SJCRH30 (cell line): ENCODE measurements at places on chromosomes 5 and 9.
A peak's percentile ranks its signal among the peaks of the same experiment; 100 is the strongest.

GRCh38 chr5:16529306-16529705 lies 63.7 kb upstream of the ZNF622 start:
- no peak for DNase-seq

DNA sequence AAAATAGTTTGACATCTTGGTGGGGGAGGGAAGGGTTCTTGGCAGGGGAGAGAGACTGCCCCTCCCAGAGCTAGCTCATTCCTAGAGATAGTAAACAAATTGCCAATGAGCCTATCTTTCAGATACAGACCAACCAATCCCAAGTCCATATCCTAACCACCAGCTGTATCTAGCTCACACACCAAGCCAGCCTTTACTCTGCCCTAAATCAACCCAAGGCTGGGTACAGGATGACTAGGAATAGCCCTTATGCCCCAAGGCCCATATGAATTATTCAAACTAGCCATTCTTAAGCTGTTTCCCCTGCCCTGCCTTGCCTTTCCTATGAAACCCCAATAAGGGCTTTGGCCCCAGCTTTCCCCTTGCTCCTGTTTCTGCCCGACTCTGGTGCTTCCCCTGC lies 281.3 kb upstream of the PANK3 start:
- no peak for DNase-seq

DNA sequence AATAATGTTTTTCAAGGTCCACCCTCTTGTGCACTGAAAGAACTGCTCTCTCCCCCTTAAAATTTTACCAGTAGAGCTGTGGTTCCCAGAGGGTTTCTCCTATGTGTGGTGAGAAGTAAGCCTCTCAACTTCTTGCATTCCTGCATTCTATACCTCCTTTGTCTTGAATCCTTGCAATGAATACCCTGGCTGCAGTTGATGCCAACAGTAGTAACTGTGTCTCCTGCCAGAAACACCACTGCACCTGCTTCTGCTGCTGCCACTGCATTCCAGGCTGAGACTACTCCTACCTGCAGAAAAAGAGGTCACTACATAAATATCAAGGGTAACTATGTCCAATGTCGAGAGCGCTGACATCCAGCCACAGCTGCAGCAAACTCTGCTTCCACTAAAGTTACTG lies 203.7 kb downstream of the TMEM167A start:
- DNase-seq: no peak

GRCh38 chr5:136666970-136667620 lies 301.8 kb upstream of the TRPC7 start:
- no peak for DNase-seq

DNA sequence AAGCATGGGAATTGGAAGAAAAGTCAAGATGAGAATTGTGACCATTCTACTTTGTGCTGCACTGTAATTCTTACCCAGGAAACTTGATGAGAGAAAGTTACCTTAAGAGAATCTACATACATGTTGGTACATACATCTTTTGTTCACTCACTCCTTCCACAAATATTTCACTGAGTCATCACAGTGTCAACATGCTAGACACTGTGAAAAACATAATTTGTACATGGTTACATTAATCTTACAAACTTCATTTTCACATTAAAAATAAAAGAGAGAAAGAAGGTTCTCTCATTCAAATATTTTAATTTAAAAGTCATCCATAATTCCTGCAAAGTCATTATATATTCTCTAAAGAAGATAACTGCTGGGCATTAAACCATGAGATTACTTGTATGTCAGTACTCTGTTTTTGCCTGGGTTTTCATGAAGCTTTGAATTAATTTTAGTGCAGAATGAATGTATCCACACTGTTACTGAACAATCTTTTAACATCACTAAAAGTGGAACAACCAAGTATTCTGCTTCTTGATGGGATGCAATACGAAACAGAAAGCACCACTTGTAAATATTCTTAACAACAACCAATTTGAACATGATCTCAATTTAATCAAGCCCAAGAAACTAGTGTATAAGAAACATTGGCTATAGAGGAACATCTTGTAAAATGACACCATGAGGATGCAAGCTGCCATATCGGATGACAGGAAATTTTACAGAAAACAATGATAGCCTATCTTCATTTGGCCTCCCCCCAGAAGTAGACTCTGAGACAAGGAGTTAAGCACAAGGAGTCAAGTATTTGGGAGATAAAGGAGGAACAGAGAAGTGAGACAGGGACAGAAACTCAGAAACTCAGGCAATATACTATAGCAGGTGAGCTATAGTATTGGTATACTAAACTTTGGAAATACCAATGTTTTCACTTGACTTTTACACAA lies 28.4 kb downstream of the ERP44 start:
- peak; percentile 33 for DNase-seq

DNA sequence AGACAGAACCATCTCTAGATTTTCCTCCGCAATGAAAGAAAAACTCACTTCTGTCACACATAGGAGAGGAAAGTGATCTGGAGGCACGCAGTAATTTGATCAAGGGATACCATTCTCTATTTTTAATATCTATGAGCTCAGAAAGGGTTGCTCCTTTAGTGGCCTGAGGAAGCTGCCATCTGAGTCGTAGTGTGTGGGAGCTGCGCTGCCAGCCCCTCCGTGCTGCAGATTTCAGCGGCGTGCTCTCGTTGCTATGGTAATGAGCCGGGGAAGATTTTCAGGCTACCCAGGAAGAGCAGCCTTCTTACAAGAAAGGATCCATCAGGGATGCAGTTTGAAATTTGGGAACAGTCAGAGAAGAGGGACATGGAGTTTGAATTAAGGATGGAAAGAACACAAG lies 17.1 kb upstream of the GOLM1 start:
- DNase-seq: no peak

DNA sequence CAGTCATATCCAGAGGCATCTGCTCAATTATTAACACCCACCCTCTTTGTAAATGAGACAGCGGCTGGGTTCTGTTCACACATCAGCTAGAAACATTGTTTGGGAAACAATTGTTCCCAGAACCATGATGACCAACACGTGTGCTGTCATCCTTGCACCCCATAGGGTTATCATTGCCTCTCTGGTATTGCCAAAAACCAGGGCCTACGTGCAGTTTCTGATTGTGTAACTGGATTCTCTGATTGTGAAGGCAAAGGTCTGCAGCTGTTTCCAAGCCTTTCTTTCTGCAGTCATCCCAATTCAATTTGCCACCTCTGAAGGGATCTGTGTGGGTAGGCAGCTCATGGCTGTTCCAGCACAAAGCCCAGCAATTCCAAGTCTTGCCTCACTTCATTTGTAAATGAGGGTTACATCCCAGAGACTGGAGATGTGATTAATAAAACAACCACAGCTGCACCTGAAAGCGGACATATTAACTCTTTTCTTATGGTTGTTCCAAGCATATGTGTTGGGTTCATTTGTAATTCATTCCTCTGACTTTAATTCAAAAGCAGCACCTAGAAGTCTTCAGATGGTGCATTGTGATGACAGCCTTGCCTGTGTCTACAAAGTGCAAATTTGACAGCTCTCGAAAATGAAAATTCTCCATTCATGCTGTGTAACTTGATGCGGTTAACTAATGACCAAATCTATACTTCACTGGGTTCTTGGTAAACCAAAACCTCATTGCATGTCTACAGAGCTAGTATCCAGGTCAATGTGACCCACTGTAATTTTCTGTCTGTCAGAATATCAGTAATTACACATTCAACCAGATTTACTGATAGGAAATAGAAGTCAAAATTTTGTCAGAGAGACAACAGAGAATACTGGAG lies 66.6 kb downstream of the YIPF5 start:
- DNase-seq: no peak

GRCh38 chr5:170319301-170319700 lies 21.7 kb upstream of the LCP2 start:
- no peak for DNase-seq

- DNase-seq: no peak
Observed at GRCh38 chr9:108041551-108041950, 552.0 kb upstream of the KLF4 start.

DNA sequence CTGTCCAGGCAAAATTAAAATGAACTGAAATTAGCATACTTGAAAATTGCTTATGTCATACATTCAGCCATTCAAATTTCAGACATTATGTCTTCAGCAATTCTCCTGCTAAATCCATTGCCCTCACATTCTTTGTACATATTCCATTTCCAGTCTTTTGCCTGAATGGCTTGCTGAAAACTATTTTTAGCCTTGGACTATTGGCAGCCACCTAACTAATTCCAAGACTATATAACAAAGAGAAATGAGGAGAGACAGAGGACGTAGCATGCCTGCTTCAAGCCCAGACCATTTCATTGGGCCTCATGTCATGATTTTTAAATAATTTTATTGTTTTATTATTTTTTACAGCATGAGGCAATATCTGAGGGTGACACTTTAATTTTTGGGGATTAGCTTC lies 100.3 kb downstream of the MRPS30 start:
- DNase-seq: no peak

DNA sequence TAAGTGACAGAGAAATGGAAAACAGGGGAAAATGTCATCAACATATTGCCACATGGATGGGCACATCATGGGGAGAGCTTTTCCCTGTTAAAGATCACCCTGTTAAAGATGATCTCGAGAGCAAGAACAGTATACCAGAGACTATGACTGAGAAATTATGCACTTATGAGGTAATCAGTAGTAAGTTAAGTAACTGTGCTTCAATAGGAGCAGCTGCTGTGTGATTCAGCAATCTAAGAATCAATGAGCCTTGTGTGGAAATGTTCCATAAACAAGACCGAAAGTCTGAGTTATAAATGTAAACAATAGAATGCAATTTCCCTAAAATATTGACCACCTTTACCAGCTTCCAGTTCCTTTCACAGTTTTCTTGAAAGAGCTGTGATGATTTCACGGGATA lies 582.3 kb downstream of the CAAP1 start:
- no peak for DNase-seq

GRCh38 chr5:8522646-8523045 lies 653.7 kb downstream of the MTRR start:
- DNase-seq: no peak

DNA sequence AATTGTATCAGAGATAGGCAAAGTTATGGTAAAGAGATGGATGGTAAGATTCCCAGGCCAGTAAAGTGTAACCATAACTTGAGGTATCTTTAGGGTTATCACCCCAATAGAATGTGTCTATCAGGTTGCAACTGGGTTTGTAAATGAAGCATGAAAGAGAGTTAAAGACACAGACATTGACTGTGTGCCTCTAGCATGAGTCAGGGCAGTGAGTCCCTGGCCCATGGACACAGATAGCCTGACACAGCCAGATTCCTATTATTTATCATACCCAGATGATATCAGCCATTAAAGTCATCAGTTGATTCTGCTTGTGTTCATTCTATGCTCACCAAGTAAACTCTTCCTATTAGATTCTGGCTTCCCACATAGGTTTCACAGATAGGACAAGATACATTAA lies 33.5 kb upstream of the SNAPC3 start:
- no peak for DNase-seq

GRCh38 chr9:33139421-33140228 lies 27.5 kb downstream of the B4GALT1 start:
- DNase-seq: no peak

DNA sequence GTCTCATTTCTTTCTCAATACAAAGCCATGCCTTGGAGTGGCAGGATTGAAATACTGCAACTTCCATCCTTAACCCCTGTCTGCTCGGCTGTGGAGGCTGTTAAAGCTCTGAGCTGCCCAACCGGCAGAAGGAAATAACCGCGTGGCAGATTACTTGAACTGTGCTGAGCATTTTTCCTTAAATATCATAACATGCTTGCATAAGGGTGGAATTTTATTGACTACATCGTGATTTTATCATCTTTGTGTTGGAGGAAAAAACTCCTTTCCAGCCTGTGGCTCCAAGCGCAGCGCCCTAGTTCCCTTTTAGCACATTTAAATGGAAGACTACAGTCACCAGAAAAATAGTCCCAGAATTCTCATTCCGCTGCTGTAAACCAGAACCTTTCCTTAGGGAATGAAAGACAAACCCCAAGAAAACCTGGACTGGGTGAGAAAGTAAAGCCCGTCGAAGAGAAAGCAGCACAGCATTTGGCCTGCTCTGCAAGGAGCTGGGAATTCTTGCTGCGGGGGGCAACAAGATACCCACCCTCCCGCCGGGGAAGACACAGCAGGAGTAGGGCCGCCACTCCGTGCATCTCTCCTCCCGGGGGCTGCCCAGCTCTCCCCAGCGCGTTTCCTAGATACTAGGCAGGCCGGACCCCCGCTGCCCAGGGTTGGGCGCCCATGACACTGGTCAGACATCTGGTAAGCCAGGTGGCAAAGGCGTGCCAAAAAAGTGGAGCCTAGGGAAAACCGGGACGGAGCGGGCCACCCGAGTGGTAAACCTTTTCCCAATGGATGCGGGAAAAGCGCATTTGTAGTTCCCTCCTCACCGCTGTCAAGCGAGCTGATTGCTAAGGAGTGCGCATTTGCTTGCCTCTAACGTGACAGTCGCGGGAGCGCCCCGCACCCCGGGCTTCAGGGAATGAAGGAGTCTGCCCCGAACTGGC lies 1.3 kb downstream of the SHC3 start:
- DNase-seq: no peak

GRCh38 chr9:94176608-94177007 lies 82.5 kb upstream of the ZNF169 start:
- no peak for DNase-seq

- no peak for DNase-seq
Observed at GRCh38 chr9:72012646-72013045, 47.8 kb downstream of the C9orf57 start.
